ENCODE measurements at places on chromosomes 1 and 21.

DNA sequence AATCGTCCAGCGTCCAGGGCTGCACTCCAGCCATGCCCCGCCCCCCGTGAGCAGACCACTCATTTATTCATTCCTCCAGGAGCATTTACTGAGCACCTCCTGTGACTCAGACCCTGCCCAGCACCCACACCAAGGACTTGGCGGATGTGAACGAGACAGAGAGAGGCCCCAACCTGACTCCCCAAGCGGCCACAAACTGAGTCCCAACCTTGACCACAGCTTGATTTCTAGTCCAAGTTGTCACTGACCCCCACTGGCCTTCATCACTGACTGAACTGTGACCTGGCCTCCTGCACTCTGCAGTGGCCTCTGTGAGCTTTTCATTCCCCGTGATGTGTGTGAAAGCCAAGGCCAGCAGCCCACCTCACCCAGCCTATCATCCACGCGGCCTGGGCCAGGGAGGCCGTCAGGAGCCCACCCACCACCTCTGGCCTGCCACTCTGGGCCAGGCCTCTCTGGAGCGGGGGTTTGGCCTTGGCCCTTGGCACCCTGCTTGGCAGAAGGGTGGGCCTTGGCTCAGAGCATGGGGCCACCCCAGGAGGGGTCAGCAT, 19.3 kb upstream of the RUNX3 start:
- no peak for DNase-seq

- DNase-seq: no peak
Measured at GRCh38 chr1:61334718-61335589, 252.6 kb downstream of the NFIA start.

GRCh38 chr1:89855413-89856123, 34.7 kb downstream of the LRRC8D start:
- no peak for DNase-seq

- DNase-seq: no peak
Measured at GRCh38 chr1:109787845-109788601, 24.3 kb upstream of the EPS8L3 start.

- DNase-seq: no peak
Measured at GRCh38 chr1:4053160-4053748, 153.2 kb upstream of the C1orf174 start.

DNA sequence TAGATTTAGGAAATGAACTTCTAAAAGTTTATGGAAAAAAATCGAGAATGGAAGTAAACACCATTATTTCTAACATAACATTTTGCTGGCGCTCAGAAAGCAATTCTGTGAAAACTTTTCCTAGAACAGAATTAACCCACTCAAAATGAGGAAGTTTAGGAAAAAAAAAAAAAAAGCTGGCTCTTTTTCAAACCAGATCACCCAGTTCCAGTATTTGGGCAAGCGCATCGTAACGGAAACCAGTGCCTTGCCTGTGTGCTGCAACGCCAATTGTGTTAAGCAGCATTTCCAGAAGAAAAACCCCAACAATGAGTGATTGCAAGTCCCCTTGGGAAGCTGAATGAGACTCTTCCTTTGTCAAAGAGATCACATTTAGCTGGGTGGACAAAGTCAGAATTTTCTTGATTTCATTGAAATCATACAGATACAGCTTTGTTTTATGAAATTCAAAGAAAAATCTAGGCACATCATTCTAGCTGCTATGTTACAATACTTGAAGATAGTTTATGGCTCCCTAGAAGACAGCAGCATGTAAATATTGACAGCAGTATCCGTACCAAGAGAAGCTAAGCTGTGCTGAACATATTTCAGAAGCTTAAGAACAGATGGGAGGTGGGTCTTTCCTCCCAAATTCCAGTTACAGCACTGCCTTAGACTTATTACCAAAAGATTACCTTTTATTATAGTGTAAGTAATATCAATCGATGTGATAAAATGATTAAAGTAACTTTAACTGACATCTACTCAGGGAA, 113.4 kb downstream of the ERG start:
- no peak for DNase-seq

- DNase-seq: no peak
Measured at GRCh38 chr21:38250991-38251418, 5.8 kb upstream of the KCNJ15 start.

- DNase-seq: no peak
Measured at GRCh38 chr21:45310459-45310858, 22.8 kb upstream of the POFUT2 start.

- DNase-seq: no peak
Measured at GRCh38 chr1:205211839-205212536, 486 bp upstream of the DSTYK start.

- no peak for DNase-seq
Measured at GRCh38 chr1:162055062-162055461, 14.4 kb upstream of the NOS1AP start.

DNA sequence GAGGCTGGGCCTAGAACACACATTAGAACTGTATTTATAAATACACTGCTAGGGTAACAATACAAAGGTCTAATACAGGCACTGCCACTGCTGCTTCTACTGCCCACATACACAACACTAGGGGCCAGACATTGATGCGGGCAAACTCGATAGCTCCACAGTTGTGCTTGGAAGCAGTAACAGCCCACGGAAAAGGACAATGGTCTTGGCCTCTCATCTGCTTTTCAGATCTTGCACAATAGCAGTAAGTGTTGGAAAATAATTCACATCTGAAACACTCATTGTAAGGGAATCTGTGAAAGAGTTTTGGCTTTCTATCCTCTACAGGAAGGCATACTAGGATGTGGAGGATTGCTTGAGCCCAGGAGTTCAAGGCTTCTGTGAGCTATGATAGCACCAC, 6.9 kb upstream of the SPOCD1 start:
- no peak for DNase-seq

DNA sequence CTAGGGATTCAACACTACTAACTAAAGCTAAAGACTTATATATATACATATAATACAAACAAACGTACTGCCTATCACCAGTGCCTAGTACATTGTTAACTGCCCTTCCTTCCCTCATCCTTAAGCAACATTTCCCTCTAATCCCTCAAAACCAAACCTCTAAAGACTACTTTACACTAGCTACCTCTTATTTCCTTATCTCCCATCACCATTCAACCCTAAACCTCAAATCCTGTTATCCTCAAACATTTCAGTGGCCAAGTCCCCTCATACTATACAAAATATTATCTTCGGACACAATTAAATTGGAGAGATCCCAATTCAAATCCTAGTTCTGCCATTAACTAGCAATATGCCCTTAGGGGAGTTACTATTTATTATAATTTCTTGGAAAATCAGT, 3.7 kb downstream of the SCAF4 start:
- DNase-seq: no peak

- DNase-seq: no peak
Measured at GRCh38 chr1:92817986-92818764, 13.7 kb upstream of the RPL5 start.

GRCh38 chr1:98904684-98905083, 100.0 kb downstream of the PLPPR5 start:
- no peak for DNase-seq

- no peak for DNase-seq
Measured at GRCh38 chr21:40011371-40011770, 144.1 kb downstream of the PCP4 start.

DNA sequence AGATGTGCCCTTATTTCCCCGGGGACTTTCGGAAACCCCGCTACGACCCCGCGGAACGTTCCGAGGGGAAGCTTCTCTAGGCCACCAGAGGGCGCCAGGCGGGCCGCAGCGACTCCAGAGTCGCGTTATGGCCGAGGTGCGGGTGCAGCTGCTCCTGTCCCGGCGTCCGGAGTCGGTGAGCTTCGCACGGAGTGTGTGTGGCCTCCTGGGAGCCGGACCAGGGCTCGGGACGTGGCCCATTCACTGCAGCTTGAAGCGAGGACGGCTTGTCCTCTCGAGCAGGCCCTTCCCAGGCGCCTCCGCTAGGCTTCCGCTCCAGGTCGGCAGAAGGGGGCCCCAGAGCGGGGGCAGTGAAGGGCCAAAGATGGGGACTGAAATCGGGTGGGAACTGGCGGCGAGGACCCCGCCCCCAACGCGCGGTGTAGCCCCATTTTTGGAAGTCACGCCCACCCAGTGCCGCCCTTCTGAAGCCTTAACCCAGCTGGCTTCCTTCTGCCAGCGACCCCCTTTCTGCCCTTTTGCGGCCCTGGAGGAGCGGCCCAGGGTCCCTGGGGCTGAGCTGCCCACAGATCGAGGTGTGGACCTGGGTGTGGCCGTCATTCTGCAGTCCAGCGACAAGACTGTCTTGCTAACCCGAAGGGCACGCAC, at the start of gene NUDT17:
Gene NUDT17 (plus strand): TSS at position 117 of the 648 bp plus-strand sequence. CDS start 11 bp downstream, at position 128.
- DNase-seq: peak; percentile 60

- DNase-seq: no peak
Measured at GRCh38 chr21:28282833-28283232, 709.8 kb downstream of the LTN1 start.

DNA sequence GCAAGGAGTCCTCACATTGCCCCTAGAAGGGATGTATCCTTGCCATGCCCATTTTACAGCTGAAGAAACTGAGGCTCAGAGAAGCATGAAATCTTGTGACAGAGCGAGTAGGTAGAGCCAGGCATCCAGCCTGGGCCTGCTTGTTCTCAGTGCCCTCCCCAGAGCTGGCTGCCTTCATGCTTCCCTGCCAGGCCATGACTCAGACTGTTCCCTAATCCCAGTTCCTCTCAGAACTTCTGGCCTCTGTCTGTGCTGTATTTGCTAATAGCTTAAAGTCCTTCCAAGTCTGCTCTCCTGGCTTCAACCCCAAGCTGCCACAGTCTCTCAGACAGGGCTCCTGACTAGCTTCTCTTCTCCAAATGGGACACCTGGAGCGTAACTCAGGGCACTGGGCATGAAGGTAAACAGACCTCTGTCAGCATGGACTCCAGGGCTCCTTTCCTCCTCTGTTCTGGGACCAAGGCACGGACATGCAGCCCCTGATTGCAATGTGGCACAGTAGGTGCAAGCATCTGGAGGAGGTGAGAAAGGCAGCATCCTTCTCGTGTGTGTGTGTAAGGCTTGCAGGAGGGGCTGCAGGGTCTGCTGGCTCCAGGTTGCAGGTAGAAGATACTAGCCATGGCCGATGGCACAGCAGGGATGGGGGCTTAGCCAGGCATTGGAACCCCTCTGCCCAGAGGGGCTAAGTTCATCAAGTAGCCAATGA, 122.7 kb downstream of the HMGB4 start:
- DNase-seq: no peak

DNA sequence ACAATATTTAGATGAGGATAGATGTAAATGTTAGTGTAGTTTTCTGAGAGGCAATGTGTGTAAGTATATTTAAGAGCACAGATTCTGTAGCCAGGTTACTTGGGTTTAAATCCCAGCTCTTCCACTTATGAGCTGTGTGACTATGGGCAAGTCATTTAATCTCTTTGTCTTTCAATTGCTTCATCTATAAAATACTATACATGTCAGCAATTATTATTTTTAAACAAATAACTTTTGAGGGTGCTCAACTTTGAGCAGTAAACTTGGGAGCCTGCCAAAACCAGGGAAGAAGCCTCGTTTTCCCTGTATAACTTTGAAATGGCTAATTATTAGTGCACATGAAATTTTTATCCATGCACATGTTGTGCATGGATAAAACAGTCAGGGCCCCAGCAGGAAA, 222.8 kb downstream of the FOXD2 start:
- DNase-seq: no peak

DNA sequence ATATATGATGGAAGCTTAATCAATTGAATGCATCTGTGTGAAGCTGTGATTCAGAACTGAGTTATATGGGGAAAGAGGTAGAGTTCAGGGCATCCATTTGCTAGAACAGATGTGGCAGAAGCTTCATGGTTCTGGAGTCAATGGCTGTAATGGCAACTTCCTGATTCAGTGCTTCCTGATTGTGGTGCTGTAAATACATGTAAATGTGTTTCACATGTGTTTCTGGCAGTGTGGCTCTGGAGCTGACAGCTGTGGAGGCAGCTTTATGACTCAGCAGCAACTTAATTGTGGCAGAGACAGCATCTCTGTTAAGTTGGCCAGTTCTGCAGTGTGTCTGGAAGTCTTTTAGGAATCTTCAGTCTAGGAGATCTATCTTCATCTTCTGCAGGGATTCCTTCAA, 226.6 kb upstream of the ZRANB2 start:
- no peak for DNase-seq

DNA sequence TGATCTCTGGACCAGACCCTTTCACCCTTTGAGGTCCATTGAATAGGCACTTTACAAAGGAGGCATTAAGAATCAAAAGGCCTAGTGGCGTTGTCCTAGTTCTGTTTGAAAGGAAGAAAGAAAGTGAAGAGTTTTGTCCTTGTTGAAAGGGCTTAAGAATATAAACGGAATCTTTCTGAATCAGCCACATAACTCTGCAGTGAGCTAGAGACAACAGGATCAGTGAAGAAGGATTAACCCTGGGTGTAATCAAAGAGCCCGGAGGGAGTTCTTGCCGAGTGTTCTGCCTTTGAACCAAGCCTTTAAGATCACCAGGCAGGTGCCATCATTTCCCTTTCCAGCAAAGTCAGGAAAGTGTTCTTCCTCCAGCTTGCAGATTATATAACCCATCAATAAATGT, 54.8 kb upstream of the CNTN2 start:
- no peak for DNase-seq

DNA sequence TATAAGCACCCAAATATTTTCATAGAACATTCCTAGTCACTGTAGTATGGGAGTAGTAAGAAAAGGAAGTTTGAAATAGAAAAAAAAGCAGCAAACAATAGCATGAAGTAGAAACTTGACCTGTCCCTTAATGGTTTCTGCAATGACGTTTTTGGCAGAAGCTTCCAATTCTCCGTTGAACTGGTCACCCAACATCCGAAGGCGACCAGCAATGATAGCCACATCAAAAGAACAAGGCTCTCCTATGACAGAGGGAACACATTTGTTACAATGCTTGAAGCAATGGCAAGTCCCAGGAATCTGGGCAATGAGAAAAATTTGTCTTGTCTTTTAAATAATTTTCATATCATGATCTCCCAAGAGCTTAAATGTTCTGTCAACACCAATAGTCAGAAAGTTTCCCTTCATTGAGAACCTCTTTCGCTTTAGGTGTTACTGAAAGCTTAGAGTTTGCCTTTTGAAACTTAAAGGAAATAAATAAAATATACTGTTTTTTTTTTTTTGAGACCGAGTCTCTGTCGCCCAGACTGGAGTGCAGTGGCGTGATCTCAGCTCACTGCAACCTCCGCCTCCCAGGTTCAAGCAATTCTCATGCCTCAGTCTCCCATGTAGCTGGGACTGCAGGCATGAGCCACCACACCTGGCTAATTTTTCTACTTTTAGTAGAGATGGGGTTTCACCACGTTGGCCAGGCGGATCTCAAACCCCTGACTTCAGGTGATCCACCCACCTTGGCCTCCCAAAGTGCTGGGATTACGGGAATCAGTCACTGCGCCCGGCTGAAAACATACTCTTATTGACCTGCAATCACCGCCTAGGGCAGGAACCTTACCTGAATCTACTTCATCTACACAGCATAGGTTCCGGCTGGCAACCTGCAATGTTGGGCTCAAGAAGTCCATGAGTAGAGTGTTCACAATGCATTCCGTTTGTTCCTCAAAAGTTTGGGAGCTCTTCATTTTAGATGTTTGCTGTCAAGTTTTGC, 672 bp downstream of the BCL2L15 start:
- DNase-seq: no peak
